Kidney glomerular epithelial cell (primary cell): ENCODE measurements at places on chromosomes 4 and X.

DNA sequence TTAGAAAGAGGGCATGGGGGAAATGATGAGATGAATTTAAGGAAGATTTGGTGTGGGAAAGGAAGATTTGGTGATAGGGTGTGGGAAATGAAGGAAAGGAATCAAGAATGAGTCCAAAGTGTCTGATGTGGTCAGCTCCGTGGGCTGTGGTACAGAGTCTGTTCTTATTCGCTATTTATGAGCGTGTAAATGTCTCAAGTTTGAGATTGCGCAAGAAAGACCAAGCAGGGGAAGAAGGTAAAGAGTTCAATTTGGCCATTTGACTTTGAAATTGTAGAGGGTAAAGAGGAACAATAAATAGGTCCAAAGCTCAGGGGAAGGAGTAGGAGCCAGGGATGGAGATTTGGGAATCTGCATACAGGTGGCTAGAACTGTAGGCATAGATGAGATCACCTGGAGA lies 11.3 kb upstream of the SMS start:
- no peak for DNase-seq

DNA sequence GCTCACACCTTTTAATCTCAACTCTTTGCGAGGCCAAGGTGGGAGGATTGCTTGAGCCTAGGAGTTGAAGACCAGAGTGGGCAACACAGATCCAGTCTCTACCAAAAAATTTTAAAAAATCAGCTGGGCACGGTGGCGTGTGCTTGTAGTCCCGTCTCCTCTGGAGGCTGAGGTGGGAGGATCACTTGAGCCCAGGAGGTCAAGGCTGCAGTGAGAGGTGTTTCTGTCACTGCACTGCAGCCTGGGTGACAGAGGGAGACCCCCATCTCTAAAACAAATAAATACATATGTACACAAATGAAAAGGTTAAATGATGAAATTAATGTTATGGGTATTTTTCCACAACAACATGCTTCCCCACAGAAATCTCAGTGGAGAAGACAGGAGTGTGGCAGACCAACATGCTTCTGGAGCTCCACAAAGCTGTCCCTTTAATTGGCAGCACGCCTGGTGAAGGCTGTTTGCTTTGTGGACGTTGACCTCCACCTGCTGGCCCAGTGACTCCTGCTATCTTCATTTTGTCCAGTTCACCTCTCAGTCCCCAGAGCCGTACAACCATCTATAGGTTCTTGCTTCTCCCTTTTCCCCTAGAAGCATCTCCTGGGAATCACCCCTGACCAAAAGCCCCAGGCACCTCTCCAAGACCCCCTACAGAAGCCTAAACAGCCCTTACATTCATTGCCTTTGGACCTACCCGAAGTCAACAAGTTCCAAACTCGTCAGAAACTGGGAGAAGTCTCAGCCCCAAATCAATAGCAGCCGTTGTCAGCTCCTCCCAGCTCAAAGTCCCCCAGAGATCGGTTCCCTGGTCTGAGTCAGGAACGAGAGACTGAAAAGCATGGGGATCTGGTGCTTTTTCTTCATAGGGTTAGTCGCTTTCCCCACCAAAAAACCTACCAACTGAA lies 36.4 kb upstream of the CD99 start:
- no peak for DNase-seq

GRCh38 chrX:40090050-40090804 lies 7.5 kb downstream of the BCOR start:
- DNase-seq = no peak

GRCh38 chrX:140104760-140105159 lies 139.4 kb upstream of the CXorf66 start:
- DNase-seq = no peak

- no peak for DNase-seq
Observed at GRCh38 chr4:101299899-101300540, 47.3 kb downstream of the PPP3CA start.

DNA sequence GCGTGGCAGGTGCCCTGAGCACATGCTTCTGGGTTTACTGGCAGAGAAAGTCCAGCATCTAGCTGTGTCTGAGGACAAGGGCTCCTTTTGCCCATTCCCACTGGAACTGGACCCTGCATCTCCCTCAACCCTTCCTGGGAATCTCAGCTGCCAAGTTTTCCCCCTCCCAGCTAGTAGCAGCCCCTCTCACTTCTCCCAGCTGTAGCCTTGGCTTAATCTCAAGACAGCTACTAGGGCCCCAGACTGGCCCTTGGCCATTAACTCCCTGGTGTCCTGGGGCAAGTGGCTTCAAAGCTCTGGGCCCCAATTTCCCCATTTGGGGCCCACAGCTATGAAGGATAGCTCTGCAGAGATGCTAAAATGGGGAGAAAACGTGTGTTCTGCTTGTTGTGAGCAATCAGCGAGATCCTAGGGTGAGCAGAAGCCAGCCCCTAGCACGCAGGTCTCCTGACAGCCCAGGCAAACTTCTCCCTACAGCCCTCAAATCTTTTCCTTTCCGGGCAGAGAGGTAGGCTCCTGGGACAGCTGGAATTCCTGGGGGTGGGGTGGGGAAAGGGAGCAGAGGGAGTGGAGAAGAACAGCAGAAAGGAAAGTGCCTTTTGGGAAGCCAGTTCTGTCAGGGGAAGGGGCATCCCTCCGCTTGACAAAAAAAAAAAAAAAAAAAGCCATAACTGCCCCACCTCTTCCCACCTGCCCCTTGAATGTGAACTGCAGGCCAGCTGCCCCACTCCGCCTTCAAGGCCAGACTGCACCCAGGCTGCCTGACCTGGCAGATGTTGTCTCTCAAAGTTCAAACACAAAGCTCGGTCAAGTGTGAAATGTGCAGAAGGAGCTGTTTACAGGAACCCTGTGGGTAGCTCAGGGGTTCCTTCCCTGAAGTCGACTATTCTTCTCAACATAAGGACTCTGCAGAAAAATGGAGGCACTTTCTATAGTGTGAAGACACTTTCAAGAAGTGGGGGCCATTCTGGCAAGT lies 16.6 kb downstream of the FGD1 start:
- DNase-seq = no peak

GRCh38 chrX:68438575-68438974 lies 5.3 kb upstream of the OPHN1 start:
- DNase-seq = no peak

- DNase-seq = no peak
Observed at GRCh38 chrX:10404436-10404835, 215.9 kb downstream of the MID1 start.

DNA sequence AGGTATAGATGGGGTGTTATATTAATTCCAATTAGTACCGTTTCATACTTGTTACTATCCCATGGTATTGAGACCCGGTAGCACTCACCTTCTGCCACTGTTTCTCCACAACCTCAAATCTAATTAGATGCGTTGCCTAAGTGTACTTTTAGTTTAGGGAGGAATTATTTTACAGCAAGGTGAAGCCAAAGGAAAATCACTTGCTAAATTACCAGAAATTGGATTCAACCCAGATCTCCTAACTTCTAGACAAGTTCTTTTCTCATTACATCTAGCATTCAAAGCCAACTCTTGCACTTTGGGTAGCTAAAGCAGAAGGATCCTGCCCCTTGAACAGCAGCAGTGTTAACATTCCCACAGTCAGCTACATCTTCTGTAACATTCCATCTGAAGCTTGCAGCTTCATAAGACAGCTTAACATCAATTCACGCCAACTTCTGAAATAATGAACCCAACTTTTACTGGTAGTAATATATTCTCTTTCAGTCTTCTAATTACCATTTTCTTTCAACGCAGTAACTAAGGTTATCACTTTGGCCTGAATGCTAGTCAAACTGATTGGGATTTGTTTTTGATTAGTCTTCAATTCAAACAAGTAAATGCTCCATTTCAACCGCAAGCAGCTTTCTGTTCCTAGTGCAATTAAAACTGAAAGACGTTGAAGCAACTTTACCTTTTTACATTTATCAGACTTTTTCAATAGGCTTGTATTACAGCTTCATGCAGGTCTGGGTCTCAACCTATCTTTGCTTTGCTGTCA lies 934 bp upstream of the SEC31A start:
- no peak for DNase-seq

- DNase-seq = no peak
Observed at GRCh38 chrX:151713849-151714248, 2.0 kb upstream of the FATE1 start.

GRCh38 chr4:13673167-13673566 lies 45.6 kb upstream of the BOD1L1 start:
- no peak for DNase-seq

DNA sequence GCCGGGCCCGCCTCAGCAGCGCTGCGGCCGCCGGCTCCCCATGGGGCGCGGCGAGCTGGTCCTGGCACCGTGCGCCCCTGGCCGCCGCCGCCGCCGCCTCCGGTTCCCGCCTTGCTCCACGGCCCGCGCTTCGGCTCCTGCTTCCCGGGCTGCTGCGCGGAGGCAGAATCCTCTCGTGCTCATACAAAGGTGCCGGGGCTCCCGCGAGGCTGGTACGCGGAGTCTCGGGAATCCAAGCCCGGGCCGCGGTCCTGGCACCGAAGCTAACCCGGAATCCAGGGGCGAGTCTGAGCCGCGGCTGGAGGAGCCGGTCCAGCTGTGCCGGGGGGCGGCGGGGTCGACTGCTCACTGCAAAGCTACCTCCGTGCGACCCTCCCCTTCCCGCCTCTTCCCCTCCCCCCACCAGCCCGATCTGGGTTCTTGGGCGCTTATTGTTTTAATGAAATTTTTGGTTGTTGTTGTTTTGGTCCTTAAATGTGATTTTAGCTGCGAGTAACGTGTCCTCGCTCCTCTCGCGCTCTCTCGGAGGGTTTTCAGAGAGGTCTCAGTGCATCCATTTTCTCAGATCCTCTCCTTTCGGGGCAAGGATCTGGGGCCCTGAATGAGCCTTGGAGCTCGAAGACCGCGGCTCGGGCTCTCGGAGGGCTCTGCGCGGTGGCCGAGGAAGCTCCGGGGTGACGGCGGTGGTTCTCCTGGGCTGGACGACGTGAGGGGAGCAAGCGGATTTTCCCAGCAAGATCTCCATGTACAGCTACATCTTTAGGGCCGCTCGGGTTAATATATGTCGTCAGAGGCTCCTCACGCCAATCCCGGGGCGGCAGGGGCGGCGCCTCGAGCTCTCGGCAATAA lies at the start of gene HAND2:
Gene HAND2 (minus strand): TSS at position 753 of the 849 bp plus-strand sequence. CDS start 940 bp downstream, outside the sequence.
- no peak for DNase-seq

GRCh38 chr4:41189076-41189475 lies 25.3 kb downstream of the APBB2 start:
- DNase-seq = peak; percentile 39

DNA sequence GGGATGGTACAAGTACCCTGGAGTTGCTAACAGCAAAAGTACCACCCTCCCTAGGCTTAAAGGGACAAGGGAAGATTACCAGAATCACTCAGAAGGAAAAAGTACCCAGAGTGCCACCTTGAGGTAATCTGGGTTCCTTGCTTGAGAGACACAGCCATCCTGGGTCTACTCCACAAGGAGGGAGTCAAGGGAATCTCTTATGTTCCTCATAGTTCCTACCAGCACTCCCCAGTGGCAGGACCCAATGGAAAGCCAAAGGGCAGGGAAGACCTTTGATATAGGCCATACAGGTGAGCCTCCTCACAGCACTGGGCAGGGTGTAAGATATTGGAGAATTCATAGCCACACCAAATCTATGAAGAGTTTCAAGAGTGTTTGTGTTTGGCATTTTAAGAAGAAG lies 5.7 kb downstream of the IL2 start:
- no peak for DNase-seq

DNA sequence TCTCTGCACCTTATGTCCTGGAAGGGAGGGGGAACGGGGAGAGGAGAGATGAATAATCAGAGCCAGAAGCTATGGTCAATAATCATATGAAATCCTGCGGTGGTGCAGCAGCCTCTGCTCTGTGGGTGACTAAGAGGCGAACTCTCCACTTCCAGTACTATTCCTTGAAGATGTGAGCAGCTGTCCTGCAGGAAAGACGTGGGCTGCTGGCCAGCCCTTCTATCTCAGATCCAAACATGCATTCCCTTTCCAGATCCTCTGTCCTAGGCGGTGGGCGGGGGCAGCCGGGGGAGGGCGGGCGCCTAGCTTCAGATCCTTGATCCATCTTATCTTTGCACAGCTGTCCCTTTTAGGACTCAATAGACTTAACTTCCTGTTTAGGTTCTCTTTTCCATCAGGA lies 34.5 kb downstream of the SPINK2 start:
- DNase-seq = peak; percentile 23

GRCh38 chrX:107978707-107979307 lies 3.4 kb downstream of the TEX13B start:
- no peak for DNase-seq

GRCh38 chrX:35090801-35091200 lies 148.2 kb downstream of the FAM47B start:
- no peak for DNase-seq

DNA sequence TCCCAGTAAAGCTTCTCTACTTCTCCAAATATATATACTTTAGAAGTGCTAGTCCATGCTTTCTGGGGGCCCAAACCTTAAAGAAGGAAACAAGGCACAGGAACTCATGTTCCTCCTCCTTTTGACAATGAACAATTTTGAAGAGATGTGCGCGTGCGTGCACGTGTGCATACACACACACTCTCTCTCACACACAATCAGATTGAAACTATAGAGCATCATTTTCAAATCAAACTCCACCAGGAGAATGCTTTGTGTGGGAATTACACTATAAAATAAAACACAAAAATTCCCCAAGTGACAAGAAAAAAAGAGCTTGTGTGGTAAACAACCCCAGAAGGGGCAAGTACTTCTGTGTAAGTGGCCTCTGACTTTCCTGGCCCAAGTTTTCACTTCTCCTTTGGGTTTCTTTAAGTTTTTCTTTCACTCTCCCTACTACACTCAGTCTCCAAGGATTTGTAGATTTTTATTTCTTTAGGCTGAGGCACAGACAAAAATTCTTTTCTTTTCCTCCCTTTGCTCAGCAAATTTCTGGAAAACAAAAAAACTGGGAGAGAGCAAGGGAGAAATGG lies 46.6 kb upstream of the SHISA3 start:
- DNase-seq = no peak

DNA sequence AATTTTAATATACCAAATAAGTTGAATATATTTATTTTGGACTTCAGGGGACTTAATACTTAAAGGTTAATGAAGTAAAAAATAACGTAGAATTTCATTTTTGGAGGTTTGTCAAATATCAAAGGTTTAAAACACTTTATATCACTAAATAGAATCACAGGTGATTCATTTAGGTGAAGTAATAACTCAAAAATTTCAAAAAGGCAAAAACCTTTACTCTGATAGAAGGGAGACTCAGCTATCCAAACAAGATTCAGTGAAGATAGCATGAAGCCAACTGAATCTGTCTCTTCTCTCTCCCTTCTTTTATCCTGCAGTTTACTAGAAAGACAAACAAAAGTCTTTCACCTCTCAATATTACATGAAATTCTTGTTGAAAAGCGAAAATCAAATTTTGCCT lies 110.2 kb upstream of the CYSLTR1 start:
- DNase-seq = no peak

DNA sequence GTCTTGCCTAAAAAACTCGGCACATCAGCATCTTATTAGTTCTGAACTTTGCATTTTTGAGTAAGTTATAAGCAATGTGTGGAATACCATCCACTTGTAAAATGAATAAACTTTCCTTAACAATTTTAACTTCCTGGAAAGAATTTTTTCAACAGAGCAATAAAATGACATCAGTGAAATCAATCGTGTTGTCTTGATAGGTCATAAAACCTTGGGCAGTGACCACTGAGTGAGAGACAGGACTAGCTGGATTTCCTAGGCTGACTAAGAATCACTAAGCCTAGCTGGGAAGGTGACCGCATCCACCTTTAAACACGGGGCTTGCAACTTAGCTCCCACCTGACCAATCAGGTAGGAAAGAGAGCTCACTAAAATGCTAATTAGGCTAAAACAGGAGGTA lies 403.0 kb upstream of the CNKSR2 start:
- no peak for DNase-seq

GRCh38 chrX:14843666-14844065 lies 29.2 kb downstream of the FANCB start:
- DNase-seq = no peak
